ENCODE measurements at places on chromosomes 4 and X.

GRCh38 chrX:6225288-6225910 is 3.3 kb downstream of the NLGN4X start:
- no peak for DNase-seq

DNA sequence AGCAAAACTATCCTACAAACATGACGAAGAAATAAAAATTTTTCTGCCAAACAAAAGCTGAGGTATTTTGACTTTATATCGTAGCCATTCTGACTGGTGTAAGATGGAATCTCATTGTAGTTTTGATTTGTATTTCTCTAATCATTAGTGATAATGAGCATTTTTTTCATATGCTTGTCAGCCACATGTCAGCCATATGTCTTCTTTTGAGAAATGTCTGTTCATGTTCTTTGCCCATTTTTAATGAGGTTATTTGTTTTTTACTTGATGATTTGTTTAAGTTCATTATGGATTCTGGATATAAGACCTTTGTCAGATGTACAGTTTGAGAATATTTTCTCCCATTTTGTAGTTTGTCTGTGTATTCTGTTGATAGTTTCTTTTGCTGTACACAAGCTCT is 24.5 kb downstream of the F8A2 start:
- DNase-seq, result no peak

- no peak for DNase-seq
Observed at GRCh38 chr4:163949976-163950601, 455.6 kb downstream of the TMA16 start.

DNA sequence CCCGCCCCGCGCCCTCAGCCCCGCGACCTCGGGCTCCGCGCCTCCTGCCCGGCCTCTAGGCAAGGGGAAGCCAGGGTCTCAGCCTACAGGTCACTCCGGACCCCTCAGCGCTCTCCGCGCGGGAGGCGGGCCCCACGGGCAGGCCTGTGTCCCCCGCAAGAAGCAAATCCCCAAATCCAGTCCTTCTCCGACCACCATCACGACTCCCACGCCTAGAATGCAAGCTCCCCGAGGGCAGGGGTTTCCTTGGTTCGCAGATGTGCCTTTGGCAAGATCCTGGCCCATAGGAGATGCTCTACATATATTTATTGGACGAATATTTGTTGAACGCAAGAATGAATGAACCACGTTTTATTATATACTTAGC is 260 bp upstream of the CCDC149 start:
- no peak for DNase-seq

DNA sequence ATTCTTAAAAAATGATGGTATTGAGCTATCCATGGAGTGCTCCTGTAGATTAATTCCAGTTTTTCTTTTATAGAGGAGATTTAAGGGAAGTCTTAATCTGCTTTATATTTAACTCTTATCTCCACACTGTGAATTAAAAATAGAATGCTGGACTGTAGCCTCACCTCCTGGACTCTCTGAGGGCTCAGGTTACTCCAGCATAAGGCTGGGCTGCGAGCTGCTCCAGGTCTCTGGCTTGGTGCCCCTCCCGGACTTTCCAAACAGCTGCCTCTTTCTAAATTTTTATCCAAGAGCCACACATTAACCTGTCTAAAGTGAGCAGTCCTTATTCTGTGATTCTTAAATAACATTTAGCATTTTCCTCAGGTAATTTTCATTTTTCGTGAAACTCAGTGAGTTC is 218.7 kb upstream of the JADE1 start:
- DNase-seq, result no peak

- no peak for DNase-seq
Observed at GRCh38 chr4:53937918-53938317, 126.5 kb downstream of the CHIC2 start.

DNA sequence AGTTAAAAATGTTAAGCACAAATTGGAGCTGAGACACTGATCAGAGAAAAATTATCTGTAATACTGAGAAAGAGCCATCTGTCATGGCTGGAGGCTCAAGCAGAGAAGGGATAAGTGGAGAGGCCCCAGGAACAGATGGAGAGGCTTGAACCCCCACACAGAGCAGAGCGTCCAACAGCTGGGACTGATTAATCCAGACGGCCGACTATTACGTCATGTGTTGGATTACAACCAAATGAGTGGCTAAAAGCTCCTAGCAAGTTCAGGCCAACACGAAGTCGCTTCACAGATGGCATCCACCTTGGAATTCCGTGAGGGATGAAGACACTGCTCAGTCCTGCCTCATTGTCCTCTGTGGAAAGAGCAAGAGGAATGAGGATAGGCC is 57.7 kb upstream of the ATXN3L start:
- DNase-seq, result no peak

GRCh38 chr4:6939761-6940743 is 30.4 kb downstream of the TBC1D14 start:
- no peak for DNase-seq

DNA sequence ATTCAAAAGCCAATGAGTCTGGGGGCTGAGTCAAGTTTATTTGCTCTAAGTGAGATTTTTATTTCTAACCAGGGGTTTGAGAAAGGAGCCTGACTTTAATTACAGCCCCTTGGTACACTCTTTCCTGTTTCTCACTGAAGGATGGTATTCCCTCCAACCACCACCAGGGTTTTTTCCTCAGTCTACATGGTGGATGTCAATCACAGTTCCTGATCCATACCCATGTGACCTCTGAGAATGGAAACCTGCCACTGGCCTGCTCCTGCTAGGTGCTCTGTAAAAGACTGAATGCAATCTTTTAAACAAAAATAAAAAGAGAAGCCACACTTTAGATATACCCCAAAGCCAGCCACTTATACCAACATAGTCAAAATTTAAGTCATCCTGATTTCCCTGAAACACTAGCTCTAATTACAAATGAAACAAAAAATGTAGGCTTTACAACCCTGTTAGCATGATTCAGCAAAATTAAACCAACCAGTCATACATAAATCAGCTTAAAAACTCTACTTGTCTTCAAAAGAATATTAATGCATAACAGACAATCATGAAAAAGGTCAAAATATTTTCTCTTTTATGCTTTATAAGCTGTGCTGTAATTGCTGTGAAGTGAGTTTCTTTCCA is 112.1 kb upstream of the NWD2 start:
- DNase-seq, result no peak

- no peak for DNase-seq
Observed at GRCh38 chr4:650951-651883, 22.9 kb downstream of the ATP5ME start.

DNA sequence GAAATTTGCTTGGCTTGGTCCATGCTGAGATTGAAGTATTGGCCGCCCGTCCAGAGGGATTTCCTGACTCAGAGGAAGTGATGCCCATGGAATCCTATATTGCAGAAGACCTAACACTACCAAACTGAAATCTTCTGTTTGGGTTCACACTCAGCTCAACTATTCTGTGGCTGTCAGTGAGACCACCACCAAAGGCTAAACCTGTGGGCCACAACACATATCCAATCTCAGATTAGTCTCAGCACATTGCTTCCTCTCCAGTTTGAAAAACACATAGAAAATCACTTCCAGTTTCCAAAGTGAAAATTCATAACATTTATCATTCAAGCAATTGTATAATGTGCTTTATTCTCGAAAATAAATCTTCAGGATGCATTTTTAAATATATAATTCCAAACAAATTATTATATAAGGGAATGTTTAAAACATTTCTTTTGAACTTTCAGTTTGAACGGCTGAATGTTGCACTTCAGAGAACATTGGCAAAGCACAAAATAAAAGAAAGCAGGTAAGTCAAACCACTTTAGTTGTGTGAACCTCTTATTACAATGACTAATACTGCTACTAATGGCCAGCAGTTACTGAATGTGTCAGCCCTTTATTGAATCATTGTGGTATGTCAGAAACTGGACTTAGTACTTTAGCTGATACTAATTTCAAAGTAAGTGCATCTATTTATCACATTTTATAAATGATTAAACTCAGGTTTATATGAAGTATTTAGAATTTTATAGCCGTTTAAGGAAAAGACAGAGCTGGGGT is 37.0 kb downstream of the GUCY1A1 start:
- no peak for DNase-seq

DNA sequence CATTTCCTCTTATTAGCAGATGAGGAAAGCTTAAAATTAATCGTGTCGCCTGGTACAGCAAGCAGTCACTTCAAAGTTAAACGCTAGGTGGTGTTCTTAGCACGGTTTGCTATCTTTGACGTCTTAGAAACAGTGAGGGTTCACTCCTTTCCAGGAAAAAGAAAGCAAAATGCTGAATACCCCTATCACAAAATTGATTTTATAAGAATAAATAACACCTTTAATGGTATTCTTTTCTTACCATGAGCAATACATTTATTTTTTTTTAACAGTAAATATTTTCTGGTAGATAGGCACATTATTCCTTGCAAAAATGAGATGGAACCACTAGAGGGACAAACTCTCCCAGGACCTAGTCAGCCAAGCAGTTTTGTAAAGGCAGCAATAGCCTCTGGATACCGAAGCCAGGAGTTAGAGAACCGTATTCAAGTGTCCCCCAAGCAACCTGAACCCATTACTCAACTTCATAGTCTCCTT is 153.9 kb downstream of the KDR start:
- DNase-seq, result peak; percentile 42

GRCh38 chr4:83075311-83076095 is 39.0 kb downstream of the PLAC8 start:
- DNase-seq, result peak; percentile 60

- DNase-seq, result no peak
Observed at GRCh38 chr4:7877176-7877575, 62.5 kb downstream of the AFAP1 start.

DNA sequence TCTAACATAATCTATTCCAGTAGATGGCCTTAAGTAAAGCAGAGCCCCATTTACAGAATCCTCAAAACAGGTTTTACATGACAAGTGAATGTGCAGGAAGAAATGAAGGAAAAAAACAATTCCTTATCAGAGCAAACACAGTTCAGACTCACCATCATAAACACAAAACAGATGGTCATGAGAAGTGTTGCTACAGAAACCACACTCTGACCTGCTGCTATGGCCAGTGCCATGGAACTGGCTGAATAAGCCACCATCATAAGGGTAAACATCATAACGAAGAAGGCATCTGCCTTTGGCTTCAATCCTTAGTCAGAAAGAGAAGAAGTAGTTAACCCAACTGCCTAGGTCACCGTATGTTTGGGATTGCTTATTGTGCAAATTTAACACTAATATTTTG is 61.1 kb downstream of the ABCG2 start:
- no peak for DNase-seq

GRCh38 chr4:8090312-8090711 is 68.3 kb downstream of the ABLIM2 start:
- no peak for DNase-seq

Measured in hematopoietic multipotent progenitor cell (in vitro differentiated cells).